Suppressor macrophage (primary cell): ENCODE measurements at places on chromosomes 2 and 18.

- peak; percentile 50 for DNase-seq
These were observed 98.0 kb upstream of the CXCR4 start for GRCh38 chr2:136215908-136216472.

GRCh38 chr18:11669271-11669947, 19.7 kb upstream of the GNAL start:
- no peak for DNase-seq

DNA sequence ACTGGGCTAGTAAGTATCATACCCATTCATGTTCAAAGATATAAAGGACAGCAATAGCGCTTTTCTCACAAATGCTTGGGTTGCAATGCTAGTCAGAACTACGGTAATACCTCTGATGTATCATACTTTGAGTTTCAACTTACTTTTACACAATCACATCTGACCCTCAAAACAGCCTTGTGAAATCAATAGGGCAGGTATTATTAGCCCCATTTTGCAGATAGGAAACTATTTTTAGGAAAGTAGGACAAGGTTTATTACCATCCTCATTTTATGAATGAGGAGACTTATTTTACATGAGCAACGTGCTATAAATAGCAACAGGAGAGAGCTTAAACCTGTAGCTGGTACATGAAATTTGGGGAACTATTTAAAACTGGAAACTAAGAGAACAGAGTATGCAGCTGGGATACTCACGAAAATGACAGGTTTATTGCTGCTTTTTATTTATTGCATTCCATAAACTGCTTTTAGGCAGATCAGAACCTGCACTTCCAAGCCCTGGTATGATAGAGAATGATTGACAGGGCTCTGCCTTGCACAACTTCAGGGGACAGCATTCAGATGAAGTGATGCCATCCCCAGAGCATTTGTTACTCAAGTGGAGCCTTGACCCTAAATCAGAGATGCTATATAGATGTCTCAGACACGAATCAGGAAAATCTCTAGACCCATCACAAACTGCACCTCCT, 42.4 kb upstream of the PPM1B start:
- no peak for DNase-seq

GRCh38 chr18:50429207-50429948, 54.5 kb downstream of the SKA1 start:
- DNase-seq: no peak

- no peak for DNase-seq
These were observed 185.9 kb upstream of the SLC39A10 start for GRCh38 chr2:195471163-195471562.

DNA sequence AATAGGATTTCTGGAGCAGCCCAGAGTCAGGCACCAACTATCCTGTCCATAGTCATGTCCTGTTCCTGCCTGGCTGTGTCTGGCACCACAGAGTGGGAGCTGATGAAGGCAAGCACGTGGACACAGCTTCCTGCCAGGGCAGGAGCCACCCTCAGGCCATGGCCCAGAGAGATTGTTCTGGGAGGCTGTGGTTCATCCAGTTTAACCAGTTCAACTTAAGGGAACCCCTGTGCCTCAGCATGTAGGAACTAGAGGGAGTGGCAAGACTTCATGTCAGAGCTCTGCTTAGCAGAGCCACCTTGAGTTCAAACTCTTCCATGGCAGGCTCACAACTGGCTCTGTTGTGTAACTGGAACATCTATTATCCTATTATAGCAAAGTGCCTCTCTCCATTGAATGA, 73.2 kb upstream of the NCKAP5 start:
- DNase-seq: no peak

DNA sequence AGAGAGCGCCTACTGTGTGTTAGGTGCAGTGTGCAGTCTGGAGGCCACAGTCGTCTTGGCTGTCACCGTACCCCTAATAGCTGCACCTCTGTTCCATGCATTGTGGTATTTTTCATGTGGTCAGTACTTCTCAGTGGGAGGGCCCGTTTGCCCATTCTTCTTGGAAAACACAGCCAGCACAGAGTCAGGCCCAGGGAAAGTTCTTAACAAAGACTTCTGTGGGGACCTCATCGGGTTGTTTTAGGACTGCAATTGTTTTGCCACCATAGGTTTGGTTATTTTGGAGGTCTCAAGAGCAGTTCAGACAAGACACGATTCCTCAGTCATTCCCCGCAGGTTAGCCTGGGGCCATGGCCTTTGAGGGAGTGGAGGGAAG, 62.3 kb downstream of the SMIM21 start:
- no peak for DNase-seq

- DNase-seq: no peak
These were observed 21.6 kb downstream of the PID1 start for GRCh38 chr2:229249536-229249935.
